ENCODE measurements at places on chromosomes 11 and 22.
A peak's percentile ranks its signal among the peaks of the same experiment; 100 is the strongest.

- no peak for DNase-seq
These were observed 2238.8 kb downstream of the LRRC4C start for GRCh38 chr11:39220501-39221230.

DNA sequence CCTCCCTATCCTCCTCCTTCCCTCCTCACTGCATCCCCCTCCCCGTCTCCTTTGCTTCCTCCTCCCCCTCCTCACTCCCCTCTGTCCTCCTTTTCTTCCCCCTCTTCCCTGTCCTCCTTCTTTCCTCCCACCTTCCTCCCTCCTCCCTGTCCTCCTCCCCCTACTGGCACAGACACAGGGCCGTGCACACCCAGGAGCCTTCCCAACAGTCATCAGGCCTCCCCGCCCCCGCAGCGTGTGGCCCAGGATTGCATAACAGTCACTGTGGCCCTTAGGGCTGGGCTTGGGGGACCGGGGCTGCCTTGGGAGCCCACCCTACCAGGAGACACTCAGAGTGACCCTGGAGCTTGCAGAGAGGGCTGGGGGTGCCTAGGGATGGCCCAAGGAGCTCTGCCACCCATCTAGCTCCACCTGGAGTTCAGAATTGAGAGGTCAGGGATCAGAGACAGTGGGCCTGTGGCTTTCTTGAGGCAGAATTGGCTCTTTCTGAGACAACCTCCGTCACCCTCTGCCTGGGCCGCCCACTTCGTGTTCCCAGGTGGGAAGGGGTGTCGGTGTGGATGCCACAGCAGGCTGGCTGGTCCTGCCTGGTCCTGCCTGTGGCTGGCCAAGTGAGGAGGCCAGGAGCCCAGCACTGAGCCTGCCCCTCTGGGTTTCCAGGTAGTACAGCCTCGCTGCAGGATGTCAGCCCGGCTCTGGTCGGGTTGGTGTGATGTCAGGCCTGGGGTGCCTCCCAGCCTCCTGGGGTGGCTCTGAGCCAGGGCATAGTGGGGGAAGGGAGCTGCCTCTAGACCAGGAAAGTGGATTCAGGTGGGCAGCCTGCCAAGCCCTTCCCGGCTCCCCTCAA lies 1.6 kb downstream of the SPI1 start:
- peak; percentile 79 for DNase-seq

GRCh38 chr11:117026593-117027330 lies 71.5 kb downstream of the SIK3 start:
- DNase-seq, result no peak

DNA sequence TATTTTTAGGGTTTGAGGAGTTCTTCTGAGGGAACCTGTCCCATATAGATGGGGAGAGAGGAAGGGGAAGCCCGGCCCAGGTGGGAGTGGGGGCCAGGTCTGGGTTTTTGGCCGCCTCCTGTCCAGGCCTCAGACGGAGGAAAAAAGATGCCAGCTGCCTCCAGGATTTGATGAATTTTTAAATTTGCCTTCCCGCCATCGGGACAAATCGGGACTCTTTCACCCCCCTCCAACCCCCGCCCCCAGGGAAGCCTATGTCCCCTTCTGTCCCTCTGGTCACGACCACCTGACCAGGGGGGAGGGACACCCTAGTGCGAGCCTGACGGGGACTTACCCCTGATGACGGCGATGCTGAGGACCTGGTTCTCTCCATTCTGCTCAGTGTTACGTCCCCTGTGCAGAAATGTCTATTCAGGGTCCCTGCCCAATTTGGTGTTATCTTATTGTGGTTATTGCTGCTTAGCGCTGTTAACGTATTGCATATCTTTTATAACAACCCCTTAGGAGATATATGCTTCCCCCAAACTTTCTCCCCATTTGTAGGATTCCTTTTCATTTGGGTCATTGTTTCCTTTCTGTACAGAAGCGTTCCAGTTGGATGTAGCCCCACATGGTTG lies 115.9 kb upstream of the GRK3 start:
- DNase-seq, result peak; percentile 40

DNA sequence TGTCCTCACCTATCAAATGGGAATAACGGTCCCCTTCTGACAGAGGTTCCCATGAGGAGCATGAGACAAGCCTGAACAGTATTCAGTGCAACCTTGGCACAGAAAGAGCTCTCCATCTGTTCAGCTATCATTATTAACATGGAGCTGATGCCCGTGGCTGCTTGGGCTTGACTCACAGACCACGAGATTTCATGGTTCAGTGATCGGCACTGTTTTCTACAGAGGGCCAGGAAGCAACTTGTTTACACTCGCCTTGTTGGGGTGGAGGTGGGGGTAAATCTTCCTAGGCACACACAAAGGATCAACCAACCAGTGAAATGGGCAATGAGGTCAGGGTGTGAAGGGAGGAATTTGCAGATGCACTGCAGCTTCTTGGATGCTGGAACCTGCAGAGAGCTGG lies 88.2 kb downstream of the CWC15 start:
- DNase-seq, result no peak

DNA sequence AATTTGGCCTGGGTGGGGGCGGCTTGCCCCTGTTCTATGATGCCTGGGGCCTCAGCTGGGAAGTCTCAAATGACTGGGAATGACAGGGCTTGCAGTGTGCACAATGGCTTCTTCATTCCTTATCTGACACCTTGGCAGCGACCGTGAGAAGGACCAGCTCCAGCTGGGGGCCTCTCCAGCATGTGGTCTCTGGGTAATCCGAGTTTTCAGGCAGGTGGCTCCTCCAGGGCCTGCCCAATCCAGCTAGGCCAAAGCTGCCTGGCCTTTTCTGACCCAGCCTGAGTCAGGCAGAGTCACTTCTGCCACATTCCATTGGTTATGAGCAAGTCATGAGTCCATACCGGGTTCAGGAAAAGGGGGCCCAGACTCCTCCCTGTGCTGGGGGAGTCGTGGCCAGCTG lies 646.0 kb downstream of the OPCML start:
- no peak for DNase-seq

- no peak for DNase-seq
These were observed 184.5 kb upstream of the CHORDC1 start for GRCh38 chr11:90407350-90407749.

DNA sequence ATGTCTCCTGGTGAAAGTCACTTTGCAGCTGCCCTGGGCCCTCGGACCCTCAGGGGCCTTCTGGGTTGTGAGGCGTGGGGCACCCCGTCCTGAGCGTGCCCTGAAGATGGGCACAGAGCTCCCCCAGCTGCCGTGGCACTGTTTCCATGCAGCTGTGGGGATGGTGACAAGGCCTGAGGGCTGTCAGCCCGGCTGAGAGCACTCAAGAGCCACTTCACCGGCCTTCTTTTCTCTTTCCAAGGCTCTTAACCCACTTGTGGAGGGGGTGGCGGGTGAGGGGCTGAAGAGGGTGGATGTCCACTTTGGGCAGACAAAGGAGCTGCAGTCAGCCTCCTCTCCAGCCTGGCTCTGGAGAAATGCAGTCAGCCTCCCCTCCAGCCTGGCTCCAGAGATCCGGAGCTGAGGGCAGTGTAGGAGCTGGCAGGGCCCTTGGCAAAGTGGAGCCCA lies 239.5 kb downstream of the ST3GAL4 start:
- DNase-seq, result no peak

- DNase-seq, result no peak
These were observed 12.4 kb downstream of the CRYBA4 start for GRCh38 chr22:26634189-26634588.

DNA sequence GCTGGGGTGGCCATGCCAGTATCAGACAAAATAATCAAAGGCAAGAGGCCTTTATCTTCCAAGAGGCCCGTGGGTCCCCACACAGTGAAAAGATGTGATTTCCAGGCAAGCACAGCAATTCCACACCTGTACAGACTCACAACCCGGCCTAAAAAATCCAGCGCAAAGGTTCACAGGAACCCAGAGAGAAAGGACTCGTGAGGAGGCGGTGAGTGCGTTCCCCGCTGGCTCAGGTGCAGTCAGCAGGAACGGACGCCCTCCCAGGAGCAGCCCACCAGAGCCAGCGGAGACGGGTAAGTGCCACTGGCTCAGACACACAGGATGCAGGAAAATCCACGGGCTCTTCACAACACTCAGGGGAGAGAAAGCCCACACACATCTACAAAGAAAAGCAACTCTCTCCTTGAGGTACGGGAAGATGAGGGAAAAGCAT lies 4.4 kb downstream of the TOLLIP start:
- no peak for DNase-seq

GRCh38 chr11:15327786-15328231 lies 213.1 kb downstream of the INSC start:
- DNase-seq, result peak; percentile 58

- DNase-seq, result no peak
These were observed 1091.9 kb upstream of the TENM4 start for GRCh38 chr11:80532633-80533232.

- no peak for DNase-seq
These were observed 78.8 kb downstream of the BBOX1 start for GRCh38 chr11:27119396-27119795.

GRCh38 chr11:126061707-126062678 lies 673 bp downstream of the CDON start:
- DNase-seq, result no peak

DNA sequence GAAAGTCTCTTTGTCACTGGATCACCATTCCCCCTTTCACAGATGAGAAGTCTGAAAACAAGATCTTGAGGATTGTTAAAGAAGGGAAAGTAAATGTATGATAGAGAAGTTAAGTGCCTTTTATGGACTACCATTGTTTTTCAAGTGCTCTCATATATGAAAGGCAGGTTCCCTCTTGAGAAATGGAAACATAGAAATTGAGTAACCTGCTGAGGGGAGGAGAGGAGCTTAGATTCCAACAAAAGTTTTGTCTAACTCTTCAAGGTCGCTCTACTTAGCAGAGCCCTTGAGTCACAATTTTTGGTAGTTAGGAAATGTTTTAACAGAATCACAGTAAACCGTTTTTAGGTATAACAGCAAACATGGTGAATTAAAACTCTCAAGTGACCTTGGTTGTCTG lies 80.1 kb downstream of the SVIP start:
- no peak for DNase-seq

DNA sequence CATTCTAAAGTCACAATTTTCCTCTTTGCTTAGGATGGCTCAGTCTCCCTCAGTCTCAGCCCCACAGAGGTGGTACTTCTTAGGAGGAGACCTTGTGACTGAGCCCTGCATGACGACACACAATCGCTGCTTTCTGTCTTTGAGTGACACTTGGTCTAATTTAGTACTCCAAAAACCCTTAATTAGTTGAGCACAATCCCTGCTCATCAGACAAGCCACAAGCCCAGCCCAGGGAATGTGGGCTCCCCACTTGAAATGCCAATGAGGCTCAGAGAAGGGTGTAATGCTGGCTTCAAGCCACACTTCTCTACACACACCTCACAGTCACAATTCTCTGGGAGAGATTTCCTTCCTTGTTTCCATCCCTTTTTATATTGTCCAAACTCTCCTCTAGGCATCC lies 101.8 kb downstream of the FEZ1 start:
- no peak for DNase-seq

DNA sequence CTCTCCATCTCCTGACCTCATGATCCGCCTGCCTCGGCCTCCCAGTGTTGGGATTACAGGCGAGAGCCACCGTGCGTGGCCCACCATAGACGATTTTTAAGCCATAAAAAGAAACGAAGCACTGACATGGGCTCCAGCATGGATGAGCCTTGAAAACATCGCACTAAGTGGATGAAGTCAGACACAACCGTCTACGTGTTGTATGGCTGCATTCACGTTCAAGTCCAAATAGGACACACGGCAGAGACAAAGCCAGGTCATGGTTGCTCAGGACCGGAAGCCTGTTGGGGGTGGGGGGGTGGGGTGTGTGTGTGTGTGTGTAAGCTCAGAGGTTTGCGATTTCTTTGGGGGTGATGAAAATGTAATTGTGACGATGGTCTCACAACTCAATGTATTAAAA lies 10.0 kb downstream of the RRP7A start:
- DNase-seq, result no peak

DNA sequence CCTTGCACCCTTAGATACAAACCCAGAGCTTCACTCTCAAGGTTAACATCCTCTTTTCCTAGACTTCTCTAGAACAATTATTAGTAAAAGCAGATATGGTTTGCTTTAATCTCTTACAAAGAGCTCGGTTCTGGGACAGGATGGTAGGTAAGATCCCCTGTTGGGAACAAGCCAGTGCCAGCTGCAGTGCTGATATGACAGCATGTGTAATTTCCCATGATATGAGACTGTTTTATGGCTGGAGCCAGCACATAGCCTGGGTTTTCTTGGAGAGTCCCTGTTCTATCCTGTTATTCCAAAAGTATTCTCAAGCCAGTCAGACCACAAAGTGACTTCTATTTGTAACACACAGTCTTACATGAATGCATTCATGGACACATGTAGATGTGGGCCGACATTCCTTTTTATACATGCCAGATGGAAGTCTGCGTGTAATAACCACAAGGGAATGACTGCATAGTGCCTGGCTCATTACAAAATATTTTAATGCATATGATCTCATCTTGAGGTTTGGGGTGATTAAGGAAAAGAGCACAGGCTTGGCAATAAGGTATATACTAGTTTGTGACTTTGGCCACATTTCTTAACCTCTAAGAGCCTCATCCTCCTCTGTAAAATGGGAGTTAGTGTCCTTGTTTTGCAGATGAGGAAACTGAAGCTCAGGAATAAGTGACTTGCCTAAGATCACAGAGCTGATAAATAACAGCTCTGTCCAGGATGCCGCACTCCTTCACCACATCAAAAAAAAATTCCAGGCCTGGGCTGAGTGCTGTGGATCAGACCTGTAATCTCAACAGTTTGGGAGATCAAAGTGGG lies 21.8 kb downstream of the CLMP start:
- DNase-seq, result no peak

GRCh38 chr22:21064917-21065864 lies 19.4 kb downstream of the LRRC74B start:
- DNase-seq, result no peak

- DNase-seq, result no peak
These were observed 72.2 kb downstream of the CCDC73 start for GRCh38 chr11:32722255-32722654.

- peak; percentile 22 for DNase-seq
These were observed 22.7 kb upstream of the TMPRSS5 start for GRCh38 chr11:113728814-113729213.

DNA sequence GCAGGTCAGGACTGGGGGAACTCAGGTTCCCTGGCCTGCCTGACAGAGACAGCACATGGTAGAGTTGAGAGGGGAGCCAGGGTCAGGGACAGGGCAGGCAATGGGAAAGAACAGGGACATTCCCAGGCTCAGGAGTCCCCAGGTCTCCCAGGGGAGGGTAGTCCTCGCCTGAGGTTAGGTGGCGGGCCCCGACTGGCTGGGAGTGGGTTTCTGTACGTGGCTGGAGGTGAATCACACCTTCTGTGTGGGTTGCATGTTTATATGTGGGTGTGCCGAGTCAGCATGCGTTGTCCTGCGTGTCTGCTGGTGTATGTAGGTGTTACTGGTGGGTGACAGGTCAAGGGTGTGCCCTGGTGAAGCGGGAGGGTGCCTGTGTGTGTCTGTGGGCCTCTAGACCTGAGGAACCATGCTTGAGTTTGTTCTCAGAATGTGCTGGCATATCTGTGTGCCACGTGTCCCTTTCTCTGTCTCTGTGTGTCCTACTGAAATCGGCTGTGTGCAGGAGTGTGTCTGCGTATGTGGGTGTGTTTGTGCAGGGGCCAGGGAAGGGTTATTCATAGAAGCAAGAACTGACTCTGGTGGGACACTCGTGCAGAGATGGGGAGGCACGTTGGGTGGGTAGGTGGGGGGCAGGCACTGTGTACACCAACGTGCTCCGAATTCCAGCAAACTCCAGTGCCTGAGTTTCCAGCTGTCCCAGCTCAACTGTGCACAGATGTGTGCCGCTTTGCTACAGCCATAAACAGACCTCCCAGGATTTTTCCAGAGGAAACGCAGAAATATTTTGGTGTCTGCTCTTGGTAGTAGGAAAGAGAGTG lies 23.8 kb upstream of the OAF start:
- no peak for DNase-seq

All from K562 (cell line).